ENCODE measurements at places on chromosomes 13 and 19.

DNA sequence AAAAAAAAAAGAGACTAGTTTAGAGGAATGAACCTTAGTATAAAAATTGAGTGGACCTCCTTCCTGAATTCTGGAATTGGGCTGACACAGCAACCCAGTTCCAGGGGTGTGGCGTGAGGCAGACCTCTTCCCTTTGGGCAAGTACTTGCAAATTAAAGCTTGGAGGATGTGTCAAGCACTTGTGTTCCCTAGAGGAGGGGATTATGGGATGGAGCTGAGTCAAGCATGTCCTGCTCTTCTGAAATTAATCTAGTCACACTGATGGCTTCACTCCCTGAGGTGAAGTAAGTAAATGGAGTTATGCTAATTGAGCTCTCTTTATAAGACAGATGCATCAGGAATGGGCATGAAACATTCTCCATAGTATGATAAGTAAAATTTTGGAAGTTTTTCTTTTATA is 107.7 kb upstream of the HTR2A start:
- no peak for DNase-seq

DNA sequence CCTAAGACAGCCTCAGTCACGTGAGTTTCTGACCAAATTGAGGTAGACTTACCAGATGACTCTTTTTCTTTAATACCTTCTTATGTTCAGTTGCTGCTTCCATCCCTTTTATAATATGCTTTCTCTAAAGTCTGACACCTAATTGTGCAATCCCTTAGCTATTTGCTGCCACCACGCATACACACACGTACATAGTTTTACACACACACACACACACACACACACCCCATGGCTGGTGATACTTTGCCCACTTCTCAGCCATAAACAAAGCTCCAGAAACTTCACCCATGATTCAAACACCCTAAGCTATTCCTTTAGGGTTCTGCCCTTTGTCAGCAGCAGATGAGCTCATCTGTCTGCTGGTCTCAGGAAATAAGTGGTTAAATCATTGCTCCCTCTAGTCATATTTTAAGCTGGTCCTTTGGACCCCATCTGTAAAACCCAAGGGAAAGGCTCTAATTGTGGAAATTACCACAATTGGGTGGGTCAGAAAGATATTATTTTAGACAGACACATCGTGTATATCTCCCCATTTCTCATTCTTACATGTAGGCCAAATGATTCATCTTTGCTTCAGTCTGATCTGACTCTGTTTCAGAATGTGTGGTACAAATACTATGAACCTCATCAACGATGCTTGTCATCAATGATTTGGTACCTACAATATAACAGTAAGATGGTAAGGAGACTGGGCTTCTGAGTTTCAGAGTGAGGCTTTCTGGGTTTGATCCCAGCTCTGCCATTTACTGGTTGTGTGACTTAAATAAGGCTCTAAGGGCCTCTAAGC is 69.2 kb downstream of the NALCN start:
- no peak for DNase-seq

- no peak for DNase-seq
Observed at GRCh38 chr13:111184458-111185401, 69.6 kb downstream of the ARHGEF7 start.

DNA sequence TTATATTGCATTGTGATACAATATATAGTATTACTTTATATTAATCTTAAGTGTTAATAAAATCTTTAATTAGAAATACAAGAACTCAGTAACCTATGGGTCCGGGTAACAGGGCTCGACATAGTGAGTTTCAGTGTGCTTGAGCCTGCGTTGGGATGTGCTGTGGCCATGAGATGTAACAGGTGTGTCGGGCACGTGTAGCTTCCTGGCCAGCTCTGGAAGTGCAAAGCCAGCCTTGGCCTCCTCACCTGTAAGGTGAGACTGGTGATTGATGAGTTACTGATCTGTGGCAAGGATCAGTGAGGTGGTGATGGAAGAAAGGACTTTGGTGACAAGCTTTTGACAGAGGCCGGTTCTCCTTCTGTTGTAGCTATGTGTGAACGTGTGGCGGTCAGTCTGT is 19.2 kb downstream of the ATP4B start:
- DNase-seq = no peak

DNA sequence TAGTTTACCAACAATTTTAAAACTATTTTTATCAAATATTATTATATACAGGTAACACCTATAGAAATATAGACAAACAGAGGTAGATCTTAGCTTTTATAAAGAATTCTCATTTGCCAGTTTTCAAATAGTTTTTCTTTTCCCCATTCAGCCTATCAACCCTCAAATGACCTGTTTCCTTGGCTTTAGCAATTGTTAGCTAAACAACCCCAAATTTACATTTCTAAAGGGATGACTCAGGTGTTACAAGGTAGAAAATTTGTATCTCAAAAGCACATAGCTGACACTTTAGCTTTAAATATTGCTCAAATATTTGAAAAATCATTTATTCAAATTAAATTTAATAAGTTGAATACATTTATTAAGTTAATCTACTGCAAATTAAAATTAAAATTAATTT is 1207.2 kb downstream of the SLITRK1 start:
- DNase-seq = no peak

GRCh38 chr13:104170980-104171555 is 1104.9 kb upstream of the SLC10A2 start:
- DNase-seq = no peak

DNA sequence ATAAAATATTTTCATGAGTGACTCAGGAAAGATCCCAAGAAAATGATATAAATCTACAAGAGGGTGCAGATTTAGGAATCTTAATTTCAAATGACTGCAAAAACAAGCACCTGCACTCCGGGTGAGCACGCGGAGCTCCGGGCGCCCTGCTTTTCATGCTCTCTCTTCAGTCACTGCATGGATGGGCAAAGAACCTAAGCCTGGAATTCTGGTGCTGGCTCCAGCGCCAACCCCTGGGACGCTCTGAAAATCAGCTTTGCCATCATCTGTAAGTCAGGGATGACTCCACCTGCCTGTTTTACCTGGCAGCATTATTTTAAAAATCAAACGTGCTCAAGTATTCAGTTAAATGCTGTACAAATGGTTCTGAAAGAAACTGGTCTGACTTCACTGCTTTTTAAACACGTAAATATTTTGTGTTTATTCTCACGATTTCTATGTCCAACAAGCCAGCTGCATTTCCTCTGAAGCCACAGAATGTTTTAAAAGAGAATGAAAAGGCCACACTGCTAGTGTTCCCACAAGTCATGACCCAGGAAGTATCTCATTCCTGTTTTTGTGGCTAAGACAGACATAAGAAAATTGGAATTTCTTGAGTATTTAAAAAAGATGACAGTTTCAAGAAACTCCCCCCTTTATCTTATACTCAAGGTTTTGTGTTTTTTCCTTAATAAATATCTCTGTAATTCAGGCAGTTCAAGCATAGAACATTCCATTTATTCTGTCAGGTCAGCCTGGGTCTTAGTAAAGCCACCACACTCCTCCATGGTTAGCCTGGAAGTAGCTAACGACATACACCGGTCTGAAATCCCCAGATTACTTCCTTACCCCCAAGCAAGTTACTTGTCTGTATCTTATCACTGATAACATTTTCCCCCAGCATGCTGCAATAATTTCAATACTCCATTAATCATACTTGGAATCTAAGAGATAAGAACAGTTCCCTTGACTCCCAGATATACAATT is 81.1 kb downstream of the COL4A1 start:
- no peak for DNase-seq

DNA sequence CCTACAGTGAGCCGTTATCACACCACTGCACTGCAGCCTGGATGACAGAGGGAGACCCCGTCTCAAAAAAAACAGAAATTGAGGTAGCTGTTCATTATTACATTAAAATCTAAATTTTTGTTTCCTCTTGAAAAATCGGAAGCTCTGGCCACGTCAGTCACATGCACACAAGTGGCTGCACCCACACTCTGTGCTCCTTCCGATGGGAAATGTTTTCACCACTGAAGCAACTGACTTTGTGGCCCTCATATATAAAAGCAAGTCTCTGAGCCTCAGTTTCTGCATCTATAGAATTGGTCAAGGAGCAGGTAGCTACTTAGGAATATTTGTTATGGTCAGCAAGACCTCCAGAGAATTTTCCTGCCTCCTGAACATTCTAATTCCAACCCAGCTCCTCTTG is 4.5 kb downstream of the LRRC25 start:
- DNase-seq = no peak

DNA sequence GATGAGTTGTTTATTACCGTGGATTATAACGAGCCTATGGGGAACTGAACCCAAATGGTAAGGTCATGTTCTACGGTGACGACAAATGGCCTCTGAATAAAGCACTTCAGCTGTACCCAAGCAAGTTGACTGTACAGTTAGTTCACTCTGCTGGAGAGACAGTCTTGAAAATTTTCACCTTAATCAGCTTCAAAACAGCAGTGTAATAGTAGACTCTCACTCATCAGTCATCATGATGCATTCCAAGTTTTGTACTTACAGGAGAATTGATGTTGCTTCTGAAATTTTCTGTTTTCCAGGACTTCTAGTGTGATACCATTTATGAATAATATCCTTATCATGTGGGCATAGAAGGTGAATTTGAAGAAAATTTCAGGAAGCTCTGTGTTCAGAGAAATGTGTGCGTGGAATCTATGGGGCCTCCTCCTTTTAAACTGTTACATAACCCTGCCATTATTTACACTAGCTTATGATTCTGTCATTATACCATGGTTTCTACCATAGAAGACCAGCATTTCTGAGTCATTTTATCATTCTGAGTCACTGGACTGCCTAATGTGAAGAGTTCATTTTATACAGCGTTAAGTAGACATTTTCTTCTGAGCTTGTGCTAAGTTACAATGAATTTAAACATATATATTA is 96.9 kb downstream of the WDFY2 start:
- no peak for DNase-seq

GRCh38 chr19:39916851-39917396 is 17.5 kb downstream of the FCGBP start:
- DNase-seq = no peak

- DNase-seq = no peak
Observed at GRCh38 chr13:40109351-40109844, 453.9 kb downstream of the COG6 start.

- no peak for DNase-seq
Observed at GRCh38 chr19:43934055-43934984, 762 bp downstream of the ZNF45 start.

- no peak for DNase-seq
Observed at GRCh38 chr13:109790942-109791605, 4.7 kb upstream of the IRS2 start.

DNA sequence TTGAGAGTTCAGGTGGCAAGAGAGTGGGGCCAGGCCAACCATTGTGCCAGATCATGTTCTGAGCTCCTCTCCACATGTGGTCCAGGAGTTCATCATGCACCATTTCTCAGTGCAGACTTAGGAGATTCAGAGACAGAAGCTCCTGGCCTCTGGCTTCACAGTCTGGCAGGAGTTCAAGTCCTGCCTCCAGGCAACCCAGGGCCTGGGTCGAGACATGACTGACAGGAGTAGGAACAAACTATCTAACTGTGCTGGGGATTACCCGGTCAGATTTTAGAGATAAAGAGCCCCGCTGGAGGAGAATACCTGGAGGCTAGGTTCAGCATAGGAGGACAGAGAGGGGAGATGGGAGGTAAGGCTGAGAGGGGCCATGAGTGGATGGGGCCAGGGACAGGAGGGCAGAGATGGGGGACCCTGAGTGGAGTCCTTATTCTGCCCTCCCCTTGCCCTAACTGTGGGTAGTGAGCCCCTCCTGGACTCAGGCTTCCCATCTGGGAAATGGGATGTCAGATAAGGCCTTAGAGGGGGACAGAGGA is 906 bp upstream of the CYP4F11 start:
- DNase-seq = no peak

DNA sequence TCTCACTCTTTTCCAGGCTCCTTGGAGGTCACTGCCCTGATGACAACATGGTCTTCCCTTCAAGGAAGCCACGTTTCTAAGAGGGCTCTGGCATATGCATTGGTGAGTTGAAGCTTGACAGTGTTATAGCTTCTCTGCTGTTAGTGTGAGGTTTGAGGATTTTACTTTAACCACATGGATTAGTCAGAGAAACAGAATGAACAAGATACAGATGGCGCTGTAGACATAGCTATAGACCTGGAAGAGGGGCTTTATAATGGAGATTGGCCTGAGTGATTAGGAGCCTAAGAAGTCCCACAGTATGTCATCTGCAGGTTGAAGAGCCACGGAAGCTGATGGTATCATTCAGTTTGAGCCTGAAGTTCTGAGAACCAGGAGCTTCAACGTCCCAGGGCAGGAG is 18.4 kb upstream of the URI1 start:
- no peak for DNase-seq

GRCh38 chr13:41652735-41653361 is 195.5 kb downstream of the RGCC start:
- no peak for DNase-seq

- no peak for DNase-seq
Observed at GRCh38 chr19:13072188-13072908, 30.3 kb downstream of the LYL1 start.

GRCh38 chr13:87128036-87128435 is 543.1 kb upstream of the SLITRK5 start:
- DNase-seq = no peak

- no peak for DNase-seq
Observed at GRCh38 chr19:51550848-51551672, 19.6 kb upstream of the SIGLEC6 start.

DNA sequence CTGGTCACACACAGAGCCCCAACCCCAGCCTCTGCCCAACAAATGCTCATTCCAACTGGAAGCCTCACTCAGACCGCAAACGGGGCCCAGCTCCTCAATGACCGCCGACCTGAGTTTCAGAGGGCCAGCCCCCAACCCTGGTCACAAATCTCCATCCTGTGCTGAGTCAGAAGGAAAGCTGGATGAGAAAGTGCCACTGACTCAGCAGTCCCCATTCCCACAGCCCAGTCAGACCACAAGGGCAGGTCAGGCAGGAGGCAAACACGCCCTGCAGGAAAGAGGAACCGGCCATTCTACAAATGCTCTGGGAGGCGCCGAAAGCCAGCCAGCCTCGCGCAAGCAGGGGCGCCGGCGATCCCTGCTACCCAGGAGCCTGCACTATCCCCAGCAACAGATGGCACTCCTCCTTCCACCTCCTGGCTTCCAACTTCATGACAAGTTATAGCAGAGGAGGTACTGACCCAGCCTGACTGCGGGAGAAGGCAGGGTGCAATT is 14.1 kb upstream of the PRKD2 start:
- DNase-seq = no peak

DNA sequence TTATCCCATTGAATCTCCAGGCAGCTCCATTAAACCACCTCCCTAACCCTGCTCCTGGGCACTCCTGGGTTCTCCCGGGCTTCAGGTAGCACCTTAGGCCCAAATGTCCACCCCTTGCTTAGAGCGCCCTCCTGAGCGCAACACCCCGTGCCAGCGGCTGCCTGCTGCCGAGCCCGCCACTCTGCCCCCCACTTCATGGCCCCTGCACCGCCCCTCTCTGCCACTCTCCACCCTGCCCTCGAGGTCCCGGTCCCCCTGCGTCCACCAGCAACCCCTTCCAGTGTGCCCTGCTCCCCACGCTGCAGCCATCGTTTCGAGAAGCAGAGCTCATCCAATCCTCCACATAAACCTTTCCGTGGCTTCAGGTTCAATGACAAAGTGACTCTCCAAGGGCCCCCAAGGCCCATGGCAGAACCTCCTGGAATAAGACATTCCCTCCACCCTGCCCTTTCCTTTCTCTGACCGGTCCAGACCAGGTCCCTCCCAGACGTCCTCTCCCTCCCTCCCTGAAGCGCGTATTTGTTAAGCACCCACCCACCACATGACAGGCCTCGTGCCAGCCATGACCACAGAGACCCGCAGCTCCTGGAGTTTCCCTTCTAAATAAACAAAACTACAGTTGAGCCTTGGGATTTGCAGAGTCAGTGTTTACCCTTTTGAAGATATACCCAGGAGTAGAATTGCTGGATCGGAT is 66.6 kb downstream of the ARHGEF18 start:
- DNase-seq = no peak
